ENCODE measurements at places on chromosomes 1 and 21. TPM values are rescaled to one million over a fixed set of nuclear protein-coding genes. Genes with fewer than 3 reads are reported as not detected.
A peak's percentile ranks its signal among the peaks of the same experiment; 100 is the strongest.

DNA sequence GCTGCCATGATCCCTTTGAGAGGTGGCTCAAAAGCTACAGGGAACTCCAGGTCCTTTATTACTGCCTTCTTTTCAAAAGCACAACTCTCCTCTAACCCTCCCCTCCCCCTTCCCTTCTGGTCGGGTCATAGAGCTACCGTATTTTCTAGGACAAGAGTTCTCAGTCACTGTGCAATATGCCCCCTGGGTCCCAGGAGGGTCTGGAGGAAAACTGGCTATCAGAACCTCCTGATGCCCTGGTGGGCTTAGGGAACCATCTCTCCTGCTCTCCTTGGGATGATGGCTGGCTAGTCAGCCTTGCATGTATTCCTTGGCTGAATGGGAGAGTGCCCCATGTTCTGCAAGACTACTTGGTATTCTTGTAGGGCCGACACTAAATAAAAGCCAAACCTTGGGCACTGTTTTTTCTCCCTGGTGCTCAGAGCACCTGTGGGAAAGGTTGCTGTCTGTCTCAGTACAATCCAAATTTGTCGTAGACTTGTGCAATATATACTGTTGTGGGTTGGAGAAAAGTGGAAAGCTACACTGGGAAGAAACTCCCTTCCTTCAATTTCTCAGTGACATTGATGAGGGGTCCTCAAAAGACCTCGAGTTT lies 3.1 kb downstream of the BTG2 start:
- no peak for DNase-seq

DNA sequence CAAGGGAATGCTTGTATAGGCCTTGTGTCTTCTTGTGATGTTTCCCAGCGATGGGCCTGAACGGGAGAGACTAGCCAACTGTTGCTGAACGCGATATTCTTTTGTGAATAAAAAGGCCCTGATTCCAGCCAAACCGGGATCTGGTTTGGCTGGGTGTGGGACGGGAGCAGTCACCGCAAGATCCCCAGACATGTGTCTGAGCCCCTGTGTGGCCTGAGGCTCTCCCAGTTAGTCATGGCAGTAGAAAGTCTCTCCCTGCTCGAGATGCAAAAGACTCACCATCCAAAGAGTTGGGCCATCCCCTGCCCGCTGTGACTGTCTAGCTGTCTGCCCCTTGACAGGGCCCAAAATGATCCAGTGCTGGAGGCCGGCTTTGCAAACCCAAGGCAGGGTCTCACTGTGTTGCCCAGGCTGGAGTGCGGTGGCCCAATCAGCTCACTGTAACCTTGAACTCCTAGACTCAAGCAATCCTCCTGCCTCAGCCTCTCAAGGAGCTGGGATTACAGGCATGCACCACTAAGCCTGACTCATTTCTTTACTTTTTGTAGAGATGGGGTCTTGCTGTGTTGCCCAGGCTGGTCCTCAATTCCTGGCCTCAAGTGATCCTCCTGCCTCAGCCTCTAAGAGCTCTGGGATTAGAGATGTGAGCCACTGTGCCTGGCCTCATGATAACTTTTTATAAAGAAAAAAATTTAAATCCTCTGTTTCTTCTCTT lies 56.4 kb downstream of the KIF26B start:
- DNase-seq: no peak

DNA sequence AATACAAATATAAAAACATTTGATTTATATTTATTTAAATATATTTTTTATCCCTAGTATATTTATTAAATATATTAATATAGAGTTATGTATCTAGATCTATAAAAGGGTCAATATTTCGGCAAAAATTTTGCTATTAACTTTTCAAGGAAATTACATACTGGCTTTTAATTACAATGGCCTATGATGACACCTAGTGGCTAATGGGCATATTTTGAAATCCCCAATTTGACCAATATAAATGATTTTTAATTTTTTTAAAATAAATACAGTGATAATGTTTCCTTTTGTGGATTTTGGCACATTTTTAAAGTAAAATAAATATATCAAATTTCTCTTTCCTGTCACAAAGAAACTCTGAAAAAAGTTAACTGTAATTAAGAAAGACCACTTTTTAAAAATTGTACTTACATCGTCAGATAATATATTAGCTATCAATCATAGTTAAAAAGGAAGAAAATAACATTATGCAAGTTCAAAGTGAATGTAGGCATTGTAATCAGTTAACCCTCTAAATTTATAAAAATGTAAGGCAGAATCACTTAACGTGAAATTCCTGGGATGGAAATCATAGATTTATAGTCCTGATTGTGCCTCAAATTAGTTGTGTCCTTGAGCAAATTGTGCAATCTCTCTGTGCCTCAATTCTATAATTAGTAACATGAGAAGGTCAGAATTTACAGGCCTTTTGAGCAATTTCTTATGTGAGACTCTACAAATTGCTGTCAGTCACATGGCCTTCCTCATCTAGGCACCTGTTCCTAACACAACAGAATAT lies 25.6 kb upstream of the RGS13 start:
- DNase-seq: peak; percentile 48

GRCh38 chr1:20602851-20603450 lies 14.1 kb downstream of the CDA start:
- no peak for DNase-seq

- DNase-seq: no peak
Measured at GRCh38 chr1:26535201-26535600, 5.6 kb downstream of the RPS6KA1 start.

- DNase-seq: no peak
Measured at GRCh38 chr1:41933106-41933505, 14.4 kb upstream of the HIVEP3 start.

DNA sequence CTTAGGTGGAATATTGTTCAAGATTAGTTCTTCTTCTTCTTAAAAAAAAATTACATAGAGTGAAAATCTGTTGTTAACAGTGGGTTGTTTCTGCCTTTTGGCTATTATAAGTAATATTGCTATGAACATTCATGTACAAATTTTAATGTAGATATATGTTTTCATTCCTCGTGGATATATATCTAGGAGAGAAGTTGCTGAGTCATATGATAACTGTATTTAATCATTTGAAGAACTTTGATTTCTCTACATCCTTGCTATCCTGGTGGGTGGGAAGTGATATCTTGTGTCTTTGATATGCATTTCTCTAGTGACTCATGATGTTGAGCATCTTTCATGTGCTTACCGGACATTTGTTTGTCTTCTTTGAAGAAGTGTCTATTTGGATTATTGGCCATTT lies 29.9 kb downstream of the MAST2 start:
- DNase-seq: no peak

LCE2B gene
- not detected for total RNA-seq

F13B gene
- not detected for total RNA-seq

DNA sequence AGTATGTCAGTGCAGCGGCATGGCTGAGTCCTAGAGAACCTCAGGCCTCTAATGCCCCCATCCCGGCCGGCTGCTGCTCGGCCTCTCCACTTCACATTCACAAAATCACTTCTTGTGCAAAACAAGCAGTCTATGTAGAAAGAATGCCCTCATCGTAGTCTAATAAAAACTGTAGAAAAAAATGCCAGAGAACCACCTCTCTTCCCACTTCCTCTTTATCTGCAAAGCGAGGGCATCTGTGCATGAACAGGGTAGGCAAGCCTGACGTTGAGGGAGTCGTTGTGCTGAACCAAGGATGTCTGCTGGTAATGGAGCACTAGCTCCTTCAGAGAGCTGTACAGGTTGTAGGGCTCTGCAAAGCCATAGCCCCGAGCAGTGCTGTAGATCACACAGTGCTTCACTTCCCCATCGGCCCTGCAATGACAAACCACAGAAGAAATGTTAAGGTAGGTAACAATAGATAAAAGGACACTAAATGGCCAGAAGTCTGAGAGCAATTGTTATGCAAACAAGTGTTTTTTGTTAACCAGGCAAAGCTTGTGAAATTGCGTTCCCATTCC lies 88.9 kb downstream of the PIK3R3 start:
- no peak for DNase-seq

- no peak for DNase-seq
Measured at GRCh38 chr21:31480228-31480627, 136.2 kb upstream of the TIAM1 start.

GRCh38 chr1:224632381-224632871 lies 16.3 kb downstream of the CNIH3 start:
- DNase-seq: peak; percentile 89

PKN2 gene
- total RNA-seq: 56.1 TPM

Measured in fibroblast of villous mesenchyme (primary cell).